Stimulated activated CD8-positive, alpha-beta memory T cell treated with anti-CD3 and anti-CD28 coated beads, Interleukin-4, amount 100 ng/mL, for 48 hours (primary cell): ENCODE measurements at places on chromosomes 1 and 21.

DNA sequence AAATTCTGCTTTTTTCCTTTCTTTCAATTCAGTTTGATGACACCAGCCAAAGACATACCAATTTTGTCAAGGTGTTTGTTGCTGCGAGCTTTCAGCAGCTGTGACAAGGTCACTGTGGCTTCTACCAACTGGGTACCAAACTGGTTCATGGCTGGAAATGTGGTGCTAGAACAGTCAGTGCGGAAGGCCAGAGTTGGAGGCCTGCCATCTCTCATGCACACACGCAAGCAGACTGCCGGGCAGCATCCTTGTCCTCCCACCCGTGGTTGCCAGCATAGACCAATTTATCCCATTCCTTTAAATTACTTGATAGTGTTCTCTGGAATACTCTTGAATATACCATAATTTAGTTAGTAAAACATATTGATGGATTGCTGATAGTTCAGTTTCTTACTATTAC lies 79.9 kb upstream of the GPR52 start:
- DNase-seq, result no peak

GRCh38 chr1:27398405-27399149 lies 6.2 kb downstream of the GPR3 start:
- DNase-seq, result no peak

GRCh38 chr1:247119600-247120407 lies 15.6 kb upstream of the ZNF669 start:
- no peak for DNase-seq

DNA sequence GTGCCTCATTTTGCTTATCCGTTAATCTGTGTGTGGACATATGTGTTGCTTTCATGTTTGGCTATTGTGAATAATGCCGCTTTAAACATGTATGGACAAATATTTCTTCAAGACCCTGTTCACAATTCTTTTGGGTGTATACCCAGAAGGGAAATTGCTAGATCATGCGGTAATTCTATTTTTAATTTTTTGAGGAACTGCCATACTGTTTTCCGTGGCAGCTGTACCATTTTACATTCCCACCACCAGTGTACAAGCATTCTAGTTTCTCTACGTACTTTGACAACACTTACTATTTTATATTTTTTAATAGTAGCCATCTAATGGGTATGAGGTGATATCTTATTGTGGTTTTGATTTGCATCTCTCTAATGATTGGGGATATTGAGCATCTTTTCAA lies 7.1 kb upstream of the NID1 start:
- no peak for DNase-seq

DNA sequence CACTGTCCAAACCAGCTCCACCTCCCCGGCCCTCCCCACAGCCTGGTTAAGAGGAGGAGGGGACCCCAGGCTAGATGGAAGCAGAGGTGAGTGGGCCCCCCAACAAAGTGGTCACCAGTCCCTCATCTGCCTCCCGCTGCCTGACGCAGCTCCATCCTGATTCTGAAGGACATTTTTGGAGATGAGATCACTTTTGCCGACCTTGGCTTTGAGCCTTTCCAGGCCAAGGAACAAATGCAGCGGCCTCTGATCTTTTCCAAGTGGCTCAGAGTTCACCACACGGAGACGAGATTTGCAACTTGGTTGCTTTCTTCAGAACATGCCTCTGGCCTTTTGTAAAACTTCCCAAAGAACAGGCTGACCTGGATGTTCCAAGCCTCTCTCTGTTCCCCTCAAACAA lies 223.1 kb downstream of the NPHP4 start:
- DNase-seq, result no peak

GRCh38 chr21:36420571-36421339 lies 35.6 kb downstream of the CHAF1B start:
- DNase-seq, result no peak

DNA sequence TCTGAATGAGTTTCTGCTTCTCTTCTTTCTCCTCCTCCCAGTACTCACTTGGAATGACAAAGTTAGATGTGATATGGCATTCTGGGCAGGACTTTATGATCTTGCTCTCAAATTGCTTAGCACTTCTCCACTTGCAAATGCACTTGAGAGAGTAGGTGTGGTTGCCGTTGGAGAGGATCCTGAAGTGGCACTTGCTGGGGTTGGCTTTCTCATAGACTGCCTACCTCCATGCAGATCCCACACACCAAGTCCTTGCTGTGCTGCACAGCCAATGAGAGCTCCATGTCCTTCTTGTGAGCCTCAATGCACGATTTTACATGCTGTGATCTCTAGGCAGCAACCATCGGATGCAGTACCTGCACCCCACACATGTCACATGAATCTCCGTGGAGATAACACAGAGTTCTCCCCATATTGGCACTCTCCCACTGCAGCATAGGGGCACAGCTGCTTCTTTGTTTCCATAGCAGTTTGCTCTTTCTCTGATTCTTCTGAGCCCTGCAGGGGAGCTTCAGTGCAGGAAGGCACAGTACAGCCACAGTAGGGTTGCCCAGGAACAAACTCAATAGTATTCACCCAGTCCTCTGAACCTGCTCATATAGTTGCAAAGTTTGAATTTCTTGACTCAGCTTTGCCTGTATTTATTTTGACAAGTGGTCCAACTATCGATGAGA lies 45.2 kb downstream of the ZNF691 start:
- no peak for DNase-seq

GRCh38 chr1:225460021-225460736 lies 32.3 kb upstream of the LBR start:
- no peak for DNase-seq

DNA sequence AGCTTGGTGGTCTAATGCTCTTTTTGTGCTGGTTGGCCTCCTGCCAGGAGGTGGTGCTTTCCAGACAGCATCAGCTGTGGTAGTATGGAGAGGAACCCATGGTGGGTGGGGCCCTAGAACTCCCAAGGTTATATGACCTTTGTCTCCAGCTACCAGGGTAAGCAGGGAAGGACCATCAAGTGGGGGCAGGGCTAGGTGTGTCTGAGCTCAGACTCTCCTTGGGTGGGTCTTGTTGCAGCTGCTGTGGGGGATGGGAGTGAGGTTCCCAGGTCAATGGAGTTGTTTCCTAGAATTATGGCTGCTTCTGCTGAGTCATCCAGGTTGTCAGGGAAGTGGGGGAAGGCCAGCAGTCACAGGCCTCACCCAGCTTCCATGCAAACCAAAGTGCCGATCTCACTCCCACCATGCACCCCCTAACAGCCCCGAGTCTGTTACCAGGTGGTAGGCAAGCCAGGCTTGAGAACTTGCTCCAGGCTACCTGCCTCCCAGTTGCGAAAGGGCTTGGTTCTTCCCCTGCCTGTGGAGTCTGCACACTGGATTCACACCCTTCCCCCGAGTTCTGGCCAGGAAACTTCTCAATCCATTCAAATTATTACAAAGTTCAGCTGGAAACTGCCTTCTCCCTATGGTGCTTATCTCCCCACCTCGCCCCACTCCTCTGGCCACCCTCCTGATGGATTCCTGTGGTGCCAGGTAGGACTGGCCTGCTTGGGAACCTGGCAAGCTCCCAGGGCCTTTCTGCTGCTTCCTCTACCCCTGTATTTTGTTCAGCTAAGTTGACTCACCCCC lies 37.8 kb downstream of the DRAM2 start:
- no peak for DNase-seq

DNA sequence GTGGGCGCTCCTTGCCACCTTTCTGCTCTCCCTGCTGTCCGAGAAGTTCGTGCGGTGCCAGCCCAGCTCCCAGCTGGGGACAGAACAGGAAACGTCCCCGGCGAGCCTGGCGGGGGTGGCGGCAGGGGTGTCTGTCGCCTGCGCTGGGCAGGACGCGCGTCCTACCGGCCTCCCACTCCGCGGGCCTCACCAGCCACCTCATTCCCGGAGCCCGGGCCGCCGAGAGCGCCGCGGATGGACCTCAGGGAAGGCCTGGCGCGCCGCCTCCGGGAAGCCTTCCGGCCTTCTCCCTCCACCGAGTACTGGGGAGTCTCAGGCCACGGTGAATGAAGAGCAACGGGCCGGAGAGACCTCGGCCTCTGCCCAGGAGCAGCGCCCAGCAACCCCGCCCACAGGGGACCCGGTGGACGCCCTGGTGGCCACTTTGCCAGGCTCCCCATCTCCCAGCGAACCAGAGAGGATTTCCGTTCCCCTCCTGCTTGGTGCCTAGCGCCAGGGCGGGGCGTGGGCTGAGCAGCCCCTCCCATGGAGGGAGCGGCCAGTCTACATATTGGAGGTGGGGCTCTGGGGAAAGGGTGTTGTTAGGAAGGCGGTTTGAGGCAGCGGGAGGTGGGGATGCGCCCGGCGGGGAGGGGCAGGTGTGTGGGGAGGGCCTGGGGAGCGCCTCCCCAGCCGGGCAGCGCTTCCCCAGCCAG lies 9.5 kb upstream of the TNFRSF14 start:
- peak; percentile 88 for DNase-seq

- DNase-seq, result no peak
Observed at GRCh38 chr1:181102841-181103240, 14.3 kb downstream of the IER5 start.

- DNase-seq, result no peak
Observed at GRCh38 chr1:163054181-163054591, 15.0 kb upstream of the RGS4 start.

- DNase-seq, result no peak
Observed at GRCh38 chr21:30083225-30083945, 83.2 kb downstream of the CLDN17 start.

GRCh38 chr1:25112400-25112799 lies 119.9 kb downstream of the SYF2 start:
- DNase-seq, result no peak

- no peak for DNase-seq
Observed at GRCh38 chr21:42311160-42311559, 4.0 kb downstream of the TFF3 start.

GRCh38 chr1:60759291-60759690 lies 323.1 kb upstream of the NFIA start:
- no peak for DNase-seq

DNA sequence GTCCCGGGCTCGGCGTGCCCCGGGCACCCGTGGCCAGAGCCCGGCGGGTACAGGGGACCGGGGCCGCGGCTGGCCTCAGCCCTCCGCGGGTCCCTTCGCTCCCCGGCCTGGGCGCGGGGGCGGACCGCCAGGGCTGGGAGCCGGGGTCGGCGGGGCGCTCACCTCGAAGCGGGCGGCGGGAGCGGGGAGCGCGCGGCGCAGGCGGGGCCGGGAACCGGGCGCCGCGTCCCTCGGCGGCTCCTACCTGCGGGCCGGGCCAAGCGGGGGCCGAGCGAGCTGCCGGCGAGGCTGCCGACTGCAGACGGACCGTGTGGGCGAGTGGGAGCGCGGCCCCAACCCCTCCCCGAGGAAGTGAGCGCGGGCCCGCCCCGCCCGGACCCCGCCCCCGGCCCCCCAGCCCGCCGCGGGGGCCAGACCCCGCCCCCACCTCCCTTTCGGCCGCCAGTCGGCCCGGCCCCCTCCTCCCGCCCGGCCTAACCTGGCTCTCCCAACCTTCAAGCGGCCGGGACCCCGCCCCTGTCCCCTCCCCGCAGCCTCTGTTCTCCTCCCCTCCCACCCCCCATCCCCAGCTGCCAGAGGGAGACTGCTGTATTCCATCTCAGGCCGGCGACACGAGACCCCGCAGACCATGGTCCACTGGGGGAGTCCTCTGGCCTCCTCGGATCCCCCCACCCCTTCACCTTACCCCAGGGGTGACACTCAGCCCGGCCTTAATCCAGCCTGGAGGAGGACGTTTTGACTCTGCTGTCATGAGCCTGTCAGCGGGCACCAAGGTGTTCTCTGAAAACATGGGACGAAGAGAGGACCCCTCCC lies at the start of gene FHL3:
FHL3 (minus strand) TSS at position 320 of the 813 bp plus-strand sequence. CDS start 6,102 bp downstream, outside the sequence.
- peak; percentile 68 for DNase-seq

GRCh38 chr1:186093437-186093836 lies 281.6 kb downstream of the TPR start:
- DNase-seq, result no peak

GRCh38 chr1:239155466-239156091 lies 230.8 kb upstream of the CHRM3 start:
- no peak for DNase-seq

DNA sequence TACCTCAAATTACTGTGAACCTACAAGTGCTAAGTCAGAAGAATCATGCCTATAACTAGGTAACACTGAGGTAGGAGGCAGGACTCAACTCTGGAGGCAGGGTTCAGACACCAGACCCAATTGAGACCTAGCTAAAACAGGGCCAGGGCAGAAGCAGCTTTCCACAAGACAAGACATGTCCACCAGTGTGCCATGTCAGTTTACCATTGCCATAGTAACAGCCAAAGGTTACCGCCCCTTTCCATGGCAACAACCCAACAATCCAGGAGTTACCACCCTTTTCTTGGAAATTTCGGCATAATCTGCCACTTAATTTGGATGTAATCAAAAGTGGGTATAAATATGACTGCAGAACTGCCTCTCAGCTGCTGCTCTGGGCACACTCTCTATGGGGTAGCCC lies 432.3 kb downstream of the DPYD start:
- no peak for DNase-seq

DNA sequence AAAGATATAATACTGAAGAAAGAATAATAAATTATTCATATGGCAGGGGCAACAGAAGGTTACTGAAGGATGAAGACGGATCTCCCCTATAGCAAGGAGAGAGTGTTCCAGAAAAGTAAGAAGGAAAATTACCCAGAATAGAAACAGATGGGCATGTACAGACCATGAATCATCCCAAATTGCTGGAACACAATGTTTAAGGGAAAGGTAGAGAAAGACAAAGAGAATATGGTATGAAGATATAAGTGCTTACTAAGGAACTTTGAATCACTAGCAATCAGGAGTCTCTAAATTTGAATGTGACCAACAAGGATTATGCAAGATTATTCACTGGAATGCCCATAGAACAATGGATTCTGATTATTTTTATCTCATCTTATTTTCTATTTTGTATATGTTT lies 375.4 kb downstream of the COL11A1 start:
- DNase-seq, result no peak

- no peak for DNase-seq
Observed at GRCh38 chr1:95440511-95440910, 206.5 kb downstream of the RWDD3 start.

DNA sequence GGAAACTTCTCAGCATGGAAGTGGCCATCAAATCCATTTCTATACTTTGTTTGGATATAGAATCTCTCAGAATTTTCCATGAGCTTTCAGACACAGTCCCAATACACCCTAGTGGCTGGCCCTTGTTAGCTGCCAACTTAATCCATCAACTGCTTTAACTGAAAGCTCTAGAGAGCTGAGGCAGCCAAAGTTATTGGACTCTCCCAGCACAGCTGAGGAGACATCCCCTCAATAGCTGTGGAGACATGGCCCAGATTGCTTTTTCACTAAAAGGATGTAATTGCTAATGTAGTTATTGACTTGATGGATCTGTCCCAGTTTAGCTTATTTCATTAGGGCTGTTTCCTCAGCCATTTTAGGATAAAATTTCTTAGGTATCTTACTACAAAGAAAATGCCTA lies 94.8 kb upstream of the PRMT6 start:
- DNase-seq, result no peak
